ENCODE measurements at places on chromosomes 4 and X.

GRCh38 chr4:68360231-68360968 lies 10.5 kb upstream of the YTHDC1 start:
- no peak for DNase-seq
- H3K4me1 ChIP-seq: no peaks in the 10 kb centered on the region
- no peaks in the 10 kb centered on the region for H3K27me3 ChIP-seq

DNA sequence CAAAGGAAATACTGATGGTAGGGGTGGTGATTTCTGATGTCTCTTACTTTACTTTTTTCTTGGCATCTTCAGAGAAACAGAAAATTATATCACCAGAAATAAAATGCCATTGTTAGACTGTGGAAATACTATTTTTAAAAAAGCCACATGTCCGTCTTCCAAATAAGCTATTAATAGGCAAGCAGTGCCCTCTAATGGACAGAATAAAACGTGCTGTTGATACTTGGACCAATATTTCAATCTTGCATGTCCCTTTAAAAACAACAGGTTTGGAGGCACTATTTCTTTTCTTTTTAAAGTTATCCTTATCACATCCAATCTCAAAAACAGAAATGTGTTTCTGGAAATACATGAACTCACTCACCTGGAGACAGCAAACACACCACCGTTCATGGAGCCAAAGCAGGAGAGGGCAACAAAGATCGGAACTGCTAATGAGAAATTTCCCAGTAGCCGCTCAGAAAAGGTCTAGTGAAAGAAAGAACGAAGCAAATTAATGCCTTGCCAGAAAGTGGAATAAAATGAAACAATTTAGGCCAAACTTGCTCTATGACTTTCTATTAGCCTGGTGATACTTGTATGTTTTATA lies 59.2 kb downstream of the SLC7A11 start:
- H3K27ac ChIP-seq: no peak overlapping the region
- no peak for DNase-seq
- H3K4me1 ChIP-seq: peaks cover 8% of the 10 kb centered on the region

GRCh38 chrX:153993079-153993478 lies 20.5 kb downstream of the TMEM187 start:
- no peak overlapping the region for H3K27ac ChIP-seq
- DNase-seq: no peak
- H3K27me3 ChIP-seq: no peaks in the 10 kb centered on the region
- H3K36me3 ChIP-seq: no peaks in the 10 kb centered on the region

GRCh38 chrX:102899940-102900916 lies 36.8 kb upstream of the RAB40AL start:
- H3K27me3 ChIP-seq: no peaks in the 10 kb centered on the region
- no peaks in the 10 kb centered on the region for H3K36me3 ChIP-seq
- H3K4me3 ChIP-seq: no peak overlapping the region
- no peak overlapping the region for H3K27ac ChIP-seq
- H3K4me1 ChIP-seq: no peaks in the 10 kb centered on the region

- H3K36me3 ChIP-seq: no peaks in the 10 kb centered on the region
- no peak overlapping the region for H3K27ac ChIP-seq
- no peak for DNase-seq
- no peak overlapping the region for H3K4me3 ChIP-seq
Observed at GRCh38 chrX:134692990-134693389, 34.7 kb upstream of the PLAC1 start.

GRCh38 chr4:16237715-16238114 lies 11.4 kb upstream of the TAPT1 start:
- H3K4me3 ChIP-seq: no peak overlapping the region
- H3K36me3 ChIP-seq: no peaks in the 10 kb centered on the region
- H3K4me1 ChIP-seq: no peaks in the 10 kb centered on the region

- H3K27ac ChIP-seq: no peak overlapping the region
- DNase-seq: no peak
- no peaks in the 10 kb centered on the region for H3K36me3 ChIP-seq
- no peak overlapping the region for H3K4me3 ChIP-seq
Observed at GRCh38 chr4:74838746-74839370, 44.5 kb upstream of the BTC start.

DNA sequence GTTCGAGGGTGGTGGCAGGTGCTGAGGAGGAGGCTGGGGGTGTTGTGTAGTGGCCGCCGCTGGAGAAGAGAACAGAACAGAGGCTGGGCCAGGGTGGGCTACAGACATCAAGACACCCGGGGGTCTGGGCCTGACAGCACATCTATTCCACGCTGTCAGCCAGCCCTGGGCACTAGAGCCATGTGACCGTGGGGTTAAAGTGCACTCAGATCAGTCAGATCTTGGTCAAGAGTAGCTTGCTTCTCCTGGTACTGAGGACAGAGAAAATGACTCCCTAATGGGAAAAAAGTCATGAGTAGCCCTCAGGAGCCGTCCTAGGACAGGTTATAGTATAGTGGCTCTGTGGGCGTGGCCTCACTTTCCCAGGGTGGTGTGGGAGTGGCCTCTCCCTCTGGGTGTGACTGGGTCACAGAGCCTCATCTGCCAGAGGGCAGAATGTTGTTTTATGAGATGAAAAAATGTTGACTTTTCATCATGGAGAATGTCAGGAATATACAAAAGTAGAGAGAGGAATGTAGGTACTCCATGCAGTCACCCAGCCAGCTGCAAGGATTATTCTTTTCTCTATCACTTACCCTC lies 19.4 kb downstream of the TRMT44 start:
- H3K4me3 ChIP-seq: no peak overlapping the region
- peak; percentile 65 for DNase-seq
- H3K27ac ChIP-seq: no peak overlapping the region
- no peaks in the 10 kb centered on the region for H3K27me3 ChIP-seq

Data from endodermal cell (in vitro differentiated cells).